Hepatic stellate cell (primary cell): ENCODE measurements at places on chromosomes 7 and 10.

GRCh38 chr7:108368466-108368865 is 87.8 kb downstream of the NRCAM start:
- no peak for DNase-seq

DNA sequence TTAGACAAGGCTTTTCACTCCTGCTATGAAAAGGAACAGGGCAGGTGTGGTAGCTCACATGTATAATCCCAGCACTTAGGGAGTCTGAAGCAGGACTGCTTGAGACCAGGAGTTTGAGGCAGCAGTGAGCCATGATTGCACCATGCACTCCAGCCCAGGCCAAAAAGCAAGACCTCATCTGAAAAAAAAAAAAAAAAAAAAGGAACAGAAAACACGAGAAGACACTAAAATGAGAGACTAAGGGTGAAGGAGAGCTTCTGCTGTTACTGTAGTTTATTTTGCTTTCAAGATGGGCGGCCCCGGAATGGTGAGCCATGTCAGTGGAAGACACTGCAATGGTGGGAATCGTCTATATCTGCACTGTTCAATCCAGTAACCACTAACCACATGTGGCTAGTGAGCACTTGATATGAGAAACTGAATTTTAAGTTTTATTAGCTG is 9.9 kb downstream of the PIP4K2A start:
- no peak for DNase-seq

DNA sequence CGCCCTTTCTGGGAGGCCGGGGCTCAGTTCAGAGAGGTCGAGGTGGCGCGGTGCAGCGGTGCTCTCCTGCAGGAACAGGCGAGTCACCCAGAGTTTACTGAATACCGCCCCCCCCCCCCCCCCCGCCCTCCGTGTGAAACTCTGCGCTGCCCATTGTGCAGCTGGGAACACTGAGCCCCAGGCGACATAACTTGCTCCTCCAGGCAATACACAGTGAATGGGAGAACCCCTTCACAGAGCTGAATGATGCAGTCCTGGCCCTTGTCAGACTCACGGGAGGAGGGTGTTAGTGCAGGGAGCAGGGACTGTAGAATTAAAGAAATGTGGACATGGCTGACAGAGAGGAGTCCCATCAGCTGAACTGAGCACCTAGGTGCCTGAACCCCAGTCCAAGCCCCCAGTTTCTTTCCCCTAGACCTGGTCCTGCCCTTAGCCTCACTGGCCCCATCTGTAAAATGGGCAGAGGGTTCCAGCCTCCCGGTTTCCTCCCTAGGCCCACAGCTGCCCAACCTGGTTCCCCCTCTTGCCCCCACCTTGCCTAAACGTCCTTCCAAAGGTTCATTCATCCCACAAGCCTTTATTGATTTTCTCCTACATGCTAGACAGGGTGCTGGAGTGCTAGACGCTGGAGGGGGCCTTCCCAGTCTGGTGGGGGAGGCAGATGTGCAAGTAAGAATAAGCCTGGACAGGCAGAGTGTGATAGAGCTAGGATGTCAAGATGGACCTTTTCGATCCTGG is 869 bp upstream of the LOXL4 start:
- DNase-seq = peak; percentile 55

GRCh38 chr10:1006573-1006972 is 18.3 kb downstream of the GTPBP4 start:
- no peak for DNase-seq

GRCh38 chr10:124325998-124326636 is 92.6 kb downstream of the OAT start:
- DNase-seq = no peak

DNA sequence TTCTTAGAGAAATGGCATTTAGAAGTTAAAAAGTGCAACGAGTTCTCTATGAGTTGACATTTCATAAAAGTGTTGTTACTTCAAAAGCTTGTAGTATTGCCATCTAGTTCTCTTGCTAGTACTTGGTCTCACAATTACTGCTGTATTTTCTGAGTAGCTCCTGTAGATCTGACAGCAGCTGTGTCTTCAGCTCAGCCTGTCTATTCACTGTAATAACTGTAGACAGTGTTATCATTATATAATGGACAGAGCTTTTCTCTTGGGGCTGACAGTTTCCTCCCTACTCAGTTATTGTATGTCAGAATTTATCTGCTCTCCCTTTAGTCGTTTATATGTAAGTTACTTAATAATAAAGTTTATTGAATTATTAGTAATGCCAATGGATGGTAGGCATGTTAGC is 388.7 kb upstream of the VSTM2A start:
- DNase-seq = no peak

GRCh38 chr7:134140889-134141867 is 14.0 kb downstream of the LRGUK start:
- peak; percentile 69 for DNase-seq

DNA sequence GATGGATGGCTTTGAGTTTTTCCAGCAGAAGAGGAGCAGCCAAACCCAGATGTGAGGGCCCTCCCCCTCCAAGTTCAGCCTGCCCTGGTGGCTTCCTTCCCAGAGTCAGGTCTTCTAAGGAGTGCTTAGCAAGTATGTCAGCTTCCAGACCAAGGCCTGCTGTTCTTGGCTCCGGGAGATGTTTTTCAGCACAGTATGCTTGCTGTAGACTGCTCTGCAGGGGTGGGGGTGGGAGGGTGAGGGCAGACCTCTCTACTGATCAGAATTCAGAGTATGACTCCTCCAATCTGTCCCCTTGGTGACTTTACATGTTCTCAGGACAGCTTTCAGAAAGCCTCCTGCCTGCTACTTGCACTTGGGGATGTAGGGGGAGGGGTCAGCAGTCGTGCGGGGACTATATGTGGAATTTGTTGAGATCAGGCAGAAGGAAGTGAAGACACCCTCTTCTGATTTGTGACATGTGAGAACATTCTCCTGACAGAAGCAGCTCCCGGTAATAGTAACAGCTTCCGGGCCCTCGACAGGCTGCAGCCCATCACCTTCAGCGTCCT is 516.4 kb upstream of the ZMIZ1 start:
- peak; percentile 8 for DNase-seq

- peak; percentile 69 for DNase-seq
Observed at GRCh38 chr10:29257106-29257783, 31.6 kb upstream of the LYZL1 start.

DNA sequence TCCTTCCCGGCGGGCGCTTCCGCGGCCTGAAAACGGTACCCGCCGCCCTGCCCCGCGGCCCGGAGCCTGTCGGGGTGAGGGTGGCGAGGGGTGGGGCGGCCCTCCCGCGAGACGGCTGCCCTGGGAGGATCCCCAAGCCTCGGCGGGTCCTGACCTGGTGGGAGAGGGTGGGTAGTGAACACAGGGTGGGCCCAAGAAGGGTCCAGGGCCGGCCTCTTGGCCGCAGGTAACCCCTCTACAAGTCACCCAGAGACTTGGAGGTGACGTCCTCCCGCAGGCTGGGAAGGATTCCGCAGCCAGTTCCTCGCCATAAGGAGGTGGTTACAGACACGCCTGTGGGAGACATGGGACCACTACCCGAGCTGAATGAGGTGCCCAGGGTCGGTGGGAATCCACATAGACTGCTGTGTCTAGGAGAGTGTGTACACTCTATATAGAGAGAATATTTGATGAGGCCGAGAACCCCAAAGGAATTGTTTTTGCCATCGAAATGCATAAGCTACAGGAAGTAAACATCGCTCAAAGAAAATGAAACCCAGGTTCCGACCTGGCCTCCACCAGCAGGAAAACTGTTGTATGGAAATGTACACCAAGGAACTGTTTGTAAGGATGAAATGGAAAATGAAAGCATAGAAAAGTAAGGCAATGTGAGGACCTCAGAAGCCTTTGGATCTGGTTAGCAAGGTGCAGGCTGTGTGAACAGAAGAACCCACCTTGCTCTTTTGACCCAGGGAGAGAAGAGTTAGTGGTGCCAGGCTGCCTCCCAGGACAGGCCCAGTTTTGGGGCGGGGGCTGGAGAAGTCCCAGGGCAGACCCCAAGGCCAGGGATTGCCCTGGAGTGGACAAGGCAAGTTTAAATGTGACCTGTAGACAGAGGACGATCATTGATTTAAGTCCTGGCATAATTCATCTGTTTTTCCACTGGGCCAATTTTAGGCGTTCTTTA is 659 bp downstream of the OPTN start:
- peak; percentile 31 for DNase-seq

- DNase-seq = no peak
Observed at GRCh38 chr7:36301914-36302771, 87.5 kb upstream of the ANLN start.

GRCh38 chr7:125098377-125098970 is 168.8 kb upstream of the POT1 start:
- DNase-seq = no peak

DNA sequence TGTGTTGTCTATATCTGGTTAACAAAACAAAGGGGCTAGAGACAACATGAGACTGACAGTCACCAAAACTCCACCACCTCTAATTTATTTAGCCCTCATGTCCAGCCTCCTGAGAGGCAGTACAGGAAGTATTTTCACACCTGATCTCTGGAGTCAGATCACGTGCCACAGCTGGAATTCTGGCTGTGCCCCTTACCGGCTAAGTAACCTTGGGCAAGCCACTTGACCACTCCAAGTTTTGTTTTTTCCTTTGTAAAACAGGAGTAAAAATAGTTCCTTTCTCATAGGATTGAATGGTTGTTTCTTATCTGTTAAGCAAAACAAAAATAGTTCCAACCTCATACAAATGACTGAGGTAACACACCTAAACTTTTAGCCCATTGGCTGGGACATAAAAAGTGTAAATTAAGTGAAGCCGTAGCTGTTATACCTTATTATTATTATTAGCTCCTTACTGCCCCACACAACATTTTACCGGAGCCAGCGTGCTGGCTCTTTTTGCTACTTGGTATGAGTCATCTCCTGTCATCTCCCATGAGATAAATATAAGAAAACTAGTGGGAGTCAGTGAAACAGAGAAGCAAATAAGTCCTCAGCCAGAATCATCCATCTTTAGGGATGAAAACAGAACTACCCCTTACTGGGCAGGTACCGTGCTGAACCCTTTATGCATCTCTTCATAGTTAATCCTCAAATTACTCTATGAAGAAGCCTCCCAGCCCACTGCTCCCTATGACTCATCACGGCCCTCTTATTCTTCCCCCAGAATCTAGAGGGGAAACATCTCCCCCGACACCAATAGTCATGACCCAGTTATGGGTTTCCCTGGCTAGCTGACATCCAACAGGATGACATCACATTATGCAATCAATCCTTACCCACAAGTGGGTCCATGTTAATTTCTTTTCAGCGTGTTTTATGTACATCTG is 44.9 kb downstream of the PPP1R3C start:
- peak; percentile 60 for DNase-seq

DNA sequence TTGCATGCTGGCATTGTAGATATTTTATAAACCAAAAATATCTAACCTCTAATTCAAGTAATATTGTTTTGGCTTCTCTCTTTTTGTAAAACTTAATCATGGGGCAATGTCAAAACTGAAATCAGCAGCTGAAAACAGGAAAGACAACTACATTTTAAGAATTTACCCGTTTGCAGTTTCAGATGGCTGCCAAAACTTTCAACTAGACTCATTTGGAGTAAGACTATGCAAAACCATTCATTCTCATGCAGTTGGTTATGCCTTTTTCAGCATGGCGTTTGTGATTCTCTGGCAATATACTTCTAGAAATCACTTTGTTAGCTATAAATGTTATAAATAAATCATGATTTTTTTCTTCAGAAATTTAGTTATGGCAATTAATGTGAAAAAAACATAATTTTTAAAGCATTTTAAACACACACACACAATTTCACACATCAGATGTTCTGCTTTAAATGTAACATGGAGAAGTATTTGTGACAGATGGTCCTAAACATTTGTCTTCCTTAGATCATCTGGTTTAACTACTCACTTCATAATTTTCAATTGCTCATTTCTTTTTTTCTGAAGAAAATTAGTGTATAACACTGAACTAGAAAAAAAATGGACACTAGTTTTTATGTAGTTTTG is 116.4 kb downstream of the ITGB8 start:
- DNase-seq = no peak

- DNase-seq = no peak
Observed at GRCh38 chr10:69538461-69538860, 34.8 kb downstream of the NEUROG3 start.

GRCh38 chr7:101411508-101411874 is 48.8 kb downstream of the COL26A1 start:
- no peak for DNase-seq

DNA sequence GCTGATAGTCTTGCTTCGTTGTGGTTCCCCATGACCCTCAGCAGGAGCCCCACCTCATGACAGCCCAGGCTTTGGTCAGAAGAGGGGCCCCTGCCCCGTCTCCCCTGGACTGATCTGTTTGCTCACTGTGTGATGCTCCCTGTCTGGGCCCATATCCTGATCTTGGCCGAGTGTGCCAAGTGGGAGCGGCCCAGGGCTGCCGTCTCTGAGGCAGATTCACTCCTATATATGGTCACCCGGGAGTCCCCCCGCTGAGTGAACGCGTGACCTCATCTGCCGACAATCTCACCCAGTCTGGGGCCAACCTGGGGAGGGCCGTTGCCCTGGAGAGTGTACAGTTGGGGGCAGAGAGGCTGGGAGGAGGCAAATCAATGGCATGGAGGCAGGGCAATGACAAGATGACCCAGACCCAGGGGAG is 34.5 kb downstream of the PPIF start:
- peak; percentile 96 for DNase-seq

- DNase-seq = no peak
Observed at GRCh38 chr7:84081973-84082522, 112.5 kb downstream of the SEMA3A start.

GRCh38 chr7:34015651-34016050 is 110.3 kb downstream of the BMPER start:
- DNase-seq = no peak

DNA sequence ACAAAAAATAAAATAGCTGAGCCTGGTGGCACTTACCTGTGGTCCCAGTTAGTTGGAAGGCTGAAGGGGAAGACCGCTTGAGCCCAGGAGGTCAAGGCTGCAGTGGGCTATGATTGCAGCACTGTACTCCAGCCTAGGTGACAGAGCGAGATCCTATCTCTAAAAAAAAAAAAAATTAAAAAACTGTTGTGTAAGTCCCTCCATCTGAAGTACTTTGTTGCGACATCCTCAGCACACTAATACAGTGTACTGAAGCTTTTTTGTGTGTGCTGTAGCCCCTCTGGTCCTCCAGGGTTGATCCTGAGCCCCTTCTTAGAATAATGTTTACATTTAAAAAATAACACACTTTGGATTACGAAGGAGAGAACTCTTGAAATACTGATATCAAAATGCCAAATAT is 71.3 kb downstream of the PFKFB3 start:
- no peak for DNase-seq

- no peak for DNase-seq
Observed at GRCh38 chr7:80646083-80646865, 7.8 kb downstream of the CD36 start.

DNA sequence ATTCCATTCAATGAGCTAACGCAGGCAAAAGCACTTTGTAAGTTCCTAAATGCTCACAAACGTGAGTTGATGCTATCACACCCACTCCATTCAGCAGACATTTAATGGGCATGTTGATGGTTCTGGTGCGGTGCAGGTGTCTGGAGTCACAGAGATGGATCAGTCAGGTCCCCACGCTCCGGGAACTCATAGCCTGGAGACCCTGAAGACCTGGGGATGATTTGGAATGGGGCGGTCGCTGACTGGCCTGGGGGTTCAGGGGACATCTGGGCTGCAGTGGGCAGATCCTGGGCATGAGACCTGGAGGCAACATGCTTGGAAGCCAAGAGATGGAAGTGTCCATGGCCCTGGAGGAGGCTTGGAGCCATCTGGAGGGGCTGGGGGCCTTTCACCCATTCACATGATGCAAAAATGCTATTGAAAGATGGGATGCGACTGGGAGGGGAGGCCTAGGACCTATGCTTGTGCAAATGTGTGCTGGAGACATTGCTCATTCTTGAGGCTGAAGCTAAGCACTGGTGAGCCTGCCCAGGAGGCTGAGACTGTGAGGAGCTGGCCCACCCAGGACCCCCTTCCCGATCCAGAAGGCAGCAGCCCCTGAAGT is 522.6 kb downstream of the GLRX3 start:
- DNase-seq = no peak

GRCh38 chr10:51999096-51999495 is 299.7 kb upstream of the CSTF2T start:
- no peak for DNase-seq
